ENCODE measurements at places on chromosomes 4 and X.

GRCh38 chrX:131746491-131746968, 202.7 kb downstream of the OR13H1 start:
- DNase-seq: no peak

- no peak for DNase-seq
Observed at GRCh38 chr4:113173126-113173792, 123.8 kb downstream of the ANK2 start.

GRCh38 chr4:6875431-6875831, 34.2 kb upstream of the TBC1D14 start:
- no peak for DNase-seq

GRCh38 chrX:10444204-10444603, 176.2 kb downstream of the MID1 start:
- DNase-seq: no peak

DNA sequence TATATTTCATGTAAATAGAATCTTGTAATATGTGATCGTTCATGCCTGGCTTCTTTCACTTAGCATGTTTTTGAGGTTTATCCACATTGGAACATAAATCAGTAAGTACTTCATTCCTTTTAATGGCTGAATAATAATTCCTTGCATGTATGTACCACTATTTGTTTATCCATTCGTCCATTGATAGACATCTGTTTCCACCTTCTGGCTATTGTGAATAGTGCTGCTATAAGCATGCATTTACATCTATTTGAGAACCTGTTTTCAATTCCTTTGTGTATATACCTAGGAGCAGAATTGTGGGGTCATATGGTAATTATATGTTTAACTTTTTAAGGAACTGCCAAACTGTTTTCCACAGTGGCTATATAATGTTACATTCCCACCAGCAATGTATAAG, 356.7 kb upstream of the DIPK2B start:
- DNase-seq: no peak
